ENCODE measurements at places on chromosomes 16 and 17.

DNA sequence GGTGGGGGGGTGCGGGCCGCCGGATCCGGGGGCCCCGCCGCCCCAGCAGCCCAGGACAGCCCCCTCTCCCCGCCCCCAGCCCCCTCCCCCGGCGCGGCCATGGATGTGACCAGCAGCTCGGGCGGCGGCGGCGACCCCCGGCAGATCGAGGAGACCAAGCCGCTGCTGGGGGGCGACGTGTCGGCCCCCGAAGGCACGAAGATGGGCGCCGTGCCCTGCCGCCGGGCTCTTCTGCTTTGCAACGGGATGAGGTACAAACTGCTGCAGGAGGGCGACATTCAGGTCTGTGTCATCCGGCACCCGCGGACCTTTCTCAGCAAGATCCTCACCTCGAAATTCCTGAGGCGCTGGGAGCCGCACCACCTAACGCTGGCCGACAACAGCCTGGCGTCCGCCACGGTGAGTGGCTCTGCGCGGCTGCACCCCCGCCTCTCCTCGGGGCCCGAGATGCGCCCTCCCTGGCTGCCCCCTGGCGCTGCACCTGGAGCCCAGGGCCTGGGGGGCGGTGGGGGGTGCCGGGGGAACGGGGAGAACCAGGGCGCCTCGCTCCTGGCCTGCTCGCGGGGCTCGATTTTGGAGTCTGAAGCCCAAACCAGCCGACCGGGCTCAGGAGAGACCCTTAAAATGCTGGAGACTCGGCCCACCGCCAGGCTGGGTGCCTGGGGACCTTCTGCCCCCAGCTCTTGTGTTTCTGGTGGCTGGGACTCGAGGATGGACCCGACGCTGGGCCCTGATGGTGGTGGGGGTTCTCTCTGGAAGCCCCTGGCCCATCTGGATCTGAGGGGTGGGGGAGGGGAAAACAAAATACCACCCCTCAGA lies 744 bp downstream of the CMIP start:
- peak; percentile 36 for DNase-seq

DNA sequence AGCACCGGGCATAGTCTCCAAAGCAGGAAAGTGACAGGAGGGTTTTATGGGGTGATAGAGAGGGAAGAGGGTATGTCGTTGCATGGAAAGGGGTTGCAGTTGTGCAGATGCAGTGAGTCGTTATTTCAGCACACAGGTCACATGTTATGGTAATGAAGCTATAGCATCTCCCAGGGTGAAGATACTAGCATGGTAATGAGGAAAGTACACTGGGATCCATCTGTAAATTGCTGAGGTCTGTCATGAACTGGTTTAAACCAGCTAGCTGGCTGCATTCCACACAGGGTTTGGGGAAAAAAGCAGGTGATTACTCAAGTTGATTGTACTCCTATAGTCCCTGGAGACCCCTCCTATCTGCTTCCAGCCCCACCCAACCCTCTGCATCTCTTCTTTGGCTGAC lies 11.7 kb downstream of the COX11 start:
- DNase-seq, result no peak

DNA sequence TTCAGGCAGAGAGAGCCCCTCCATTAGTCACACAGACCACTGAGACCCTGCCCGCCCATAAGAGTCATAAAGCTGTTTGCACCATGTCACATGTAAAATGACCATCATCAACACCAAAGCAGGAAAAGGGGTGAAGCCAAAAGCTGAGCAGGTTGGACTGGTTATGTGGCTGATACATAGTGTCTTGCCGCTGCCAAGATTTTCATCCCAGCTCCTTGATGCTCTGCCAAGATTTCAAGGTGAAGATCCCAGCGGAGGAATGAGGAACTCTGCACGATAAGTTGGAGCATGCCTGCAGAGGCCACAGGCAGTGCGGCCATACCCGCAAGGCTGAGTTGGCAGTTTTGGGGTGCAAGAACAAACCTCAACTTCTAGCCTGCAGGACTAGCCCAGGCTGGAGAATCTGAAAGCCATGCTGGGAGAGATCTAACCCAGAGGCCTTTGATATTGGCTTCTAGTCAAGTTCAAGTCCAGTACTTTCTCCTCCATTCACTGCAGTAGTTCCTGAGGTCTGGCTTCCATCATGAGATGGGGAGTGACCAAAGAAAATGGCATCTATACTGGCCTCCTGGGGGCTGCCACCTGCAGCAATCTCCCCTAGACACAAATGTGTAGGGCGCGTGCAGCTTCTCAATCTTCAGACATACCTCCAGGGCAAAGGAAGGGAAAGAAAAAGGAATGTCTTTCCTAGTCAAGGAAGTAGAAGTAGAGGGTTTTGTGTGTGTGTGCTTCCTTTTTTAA lies 79.7 kb upstream of the NOL11 start:
- DNase-seq, result no peak

GRCh38 chr17:16282522-16282921 lies 65.5 kb downstream of the PIGL start:
- peak; percentile 30 for DNase-seq

DNA sequence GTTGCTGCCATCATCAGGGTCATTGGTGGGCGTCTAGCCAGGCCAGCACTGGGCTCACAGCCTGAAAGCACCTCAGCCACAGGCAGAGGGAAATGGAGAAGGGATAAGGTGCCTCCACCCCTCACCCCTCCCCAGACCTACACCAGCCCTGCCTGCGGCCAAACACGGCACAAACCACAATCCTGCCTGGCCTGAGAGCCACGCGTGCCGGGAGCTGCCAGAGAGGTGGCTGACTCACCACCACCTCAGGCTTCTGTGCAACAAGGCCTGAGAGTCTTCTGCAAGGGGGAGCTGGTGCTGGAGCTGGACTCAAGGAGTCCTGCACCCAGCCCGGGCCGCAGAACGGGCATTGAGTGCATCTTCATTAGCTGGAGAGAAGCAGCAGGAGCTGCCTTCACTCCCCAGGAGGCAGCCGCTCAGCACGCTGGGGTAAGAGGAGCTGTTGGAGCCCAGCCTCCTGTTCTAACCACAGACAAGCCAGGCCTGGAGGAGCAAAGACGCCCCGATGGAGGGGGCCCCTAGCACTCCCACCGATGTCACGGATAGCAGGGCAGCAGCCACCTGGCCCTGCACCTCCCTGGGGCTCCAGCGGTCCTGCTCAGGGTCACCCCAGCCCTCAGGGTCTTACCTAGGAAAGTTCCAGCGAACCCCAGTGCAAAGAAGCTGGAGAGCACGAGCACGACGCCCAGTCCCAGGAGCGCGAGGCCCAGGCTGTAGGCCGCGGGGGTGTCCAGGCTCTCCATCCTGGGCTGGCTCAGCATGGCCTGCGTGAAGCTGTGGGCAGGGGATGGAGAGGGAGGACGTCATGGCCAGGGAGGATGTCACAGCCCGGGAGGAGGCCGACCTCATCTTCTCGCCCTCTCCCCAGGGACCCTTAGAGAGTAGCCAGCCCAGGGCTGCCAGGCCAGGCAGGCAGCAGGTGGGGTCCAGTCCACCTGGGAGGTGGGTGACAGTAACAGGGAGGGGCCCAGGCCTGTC lies 16.0 kb upstream of the RASD1 start:
- DNase-seq, result no peak

- DNase-seq, result no peak
Observed at GRCh38 chr16:78796221-78796866, 696.9 kb downstream of the WWOX start.

DNA sequence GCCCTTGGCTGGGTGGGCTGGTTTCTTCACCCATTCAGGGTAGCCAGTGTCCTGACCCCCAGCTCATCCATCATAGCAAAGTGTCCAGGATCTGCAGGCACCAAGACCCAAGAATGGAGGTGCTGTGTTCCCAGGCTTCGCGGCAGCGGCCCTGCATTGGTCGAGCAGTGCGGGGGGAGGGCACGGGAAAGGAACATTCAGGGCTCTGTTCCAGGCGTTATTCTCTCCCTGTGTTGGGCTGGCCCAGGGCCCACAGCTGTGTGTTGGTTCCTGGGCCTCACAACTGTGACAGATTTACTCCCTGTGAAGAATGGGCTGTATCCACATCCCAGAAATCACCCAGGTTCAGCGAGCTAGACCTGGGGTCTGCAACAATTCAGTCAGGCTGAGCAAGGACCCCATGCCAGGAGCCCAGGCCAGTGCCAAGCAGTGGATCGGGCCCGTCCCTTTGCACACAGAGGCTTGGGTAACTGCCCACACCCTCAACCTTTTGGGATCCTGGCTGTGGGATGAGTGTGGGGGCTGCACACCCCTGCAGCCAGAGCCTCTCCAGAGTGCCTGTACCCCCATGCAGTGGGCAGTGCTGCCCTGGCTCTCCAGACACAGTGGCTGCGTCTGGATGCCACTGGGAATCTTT lies 10.0 kb downstream of the GPT2 start:
- no peak for DNase-seq

DNA sequence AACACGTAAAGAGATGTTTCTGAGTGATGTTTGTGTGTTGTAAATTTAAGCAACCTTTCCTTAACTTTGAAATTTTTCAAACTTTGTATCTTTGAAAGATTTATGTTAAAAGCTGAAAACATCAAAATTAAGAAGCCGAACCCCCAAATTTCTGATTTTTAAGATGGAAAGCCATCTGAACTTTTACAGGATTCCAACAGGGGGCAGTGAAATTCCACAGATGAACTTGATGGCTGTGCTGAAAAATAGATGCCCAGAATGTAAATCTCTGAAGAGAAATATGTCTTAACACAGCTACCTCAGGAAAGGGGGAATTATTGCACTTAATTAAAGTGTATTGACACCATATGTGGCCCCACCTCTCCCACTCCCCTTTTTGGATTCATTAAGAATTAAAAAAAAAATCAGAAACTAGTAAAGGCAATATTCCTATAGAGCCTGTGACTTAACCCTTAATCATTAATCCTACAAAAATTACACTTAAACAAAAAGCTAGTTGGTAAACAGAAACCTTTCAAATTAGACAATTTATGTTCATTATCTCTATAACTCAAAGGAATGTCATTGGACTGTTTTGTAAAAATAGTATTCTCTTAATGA lies 597.9 kb downstream of the KCNJ2 start:
- no peak for DNase-seq

- no peak for DNase-seq
Observed at GRCh38 chr17:39391448-39391847, 10.0 kb downstream of the FBXL20 start.

GRCh38 chr16:87484487-87485331 lies 8.1 kb downstream of the ZCCHC14 start:
- DNase-seq, result peak; percentile 25

DNA sequence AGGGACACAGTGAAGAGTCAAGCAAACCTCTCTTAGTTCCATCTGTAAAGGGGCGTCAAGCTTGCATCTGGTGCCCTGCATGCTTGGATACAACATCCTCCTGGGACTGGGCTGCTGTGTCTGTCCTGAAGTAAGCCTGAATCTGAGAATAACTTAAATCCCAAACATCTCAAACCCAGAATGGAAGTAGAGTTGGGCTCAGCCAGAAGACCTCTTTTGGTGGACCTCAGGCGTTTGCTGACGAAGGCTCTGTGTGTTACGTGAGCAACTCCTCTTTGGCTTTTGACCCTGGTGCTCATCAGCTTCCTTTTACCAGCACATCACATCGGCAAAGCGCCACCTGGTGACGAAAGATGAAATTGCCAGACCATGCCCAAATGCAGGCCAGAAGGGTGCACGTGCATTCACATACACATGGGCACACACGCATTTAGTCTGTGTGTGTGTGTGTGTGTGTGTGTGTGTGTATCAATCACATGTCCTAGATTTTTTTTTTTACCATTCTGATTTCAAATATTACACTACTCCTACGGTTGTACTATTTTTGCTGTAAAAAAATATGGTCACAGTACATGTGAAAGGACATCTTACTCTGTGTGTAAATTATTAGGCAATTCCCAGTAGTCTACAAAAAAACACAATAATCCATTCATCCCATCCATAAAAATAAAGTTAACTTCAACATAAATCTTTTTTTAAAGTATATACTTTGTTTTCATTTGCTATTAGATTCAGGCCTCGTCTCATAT lies 41.1 kb upstream of the FOXJ1 start:
- peak; percentile 89 for DNase-seq

- DNase-seq, result no peak
Observed at GRCh38 chr17:81071761-81072741, 37.1 kb downstream of the BAIAP2 start.

- DNase-seq, result no peak
Observed at GRCh38 chr17:680529-680928, 34.1 kb downstream of the VPS53 start.
